NCI-H69 (cell line): ENCODE measurements at places on chromosomes 4 and X.

- DNase-seq: peak; percentile 33
Measured at GRCh38 chr4:112284166-112284565, 1.5 kb downstream of the TIFA start.

- no peak for DNase-seq
Measured at GRCh38 chr4:155777971-155778735, 19.3 kb downstream of the GUCY1B1 start.

GRCh38 chr4:13928214-13928613 is 300.7 kb upstream of the BOD1L1 start:
- no peak for DNase-seq

- no peak for DNase-seq
Measured at GRCh38 chr4:147340111-147340510, 140.8 kb upstream of the EDNRA start.

- DNase-seq: no peak
Measured at GRCh38 chrX:154540897-154541535, 5.6 kb downstream of the G6PD start.

- DNase-seq: no peak
Measured at GRCh38 chr4:152269448-152270191, 266.3 kb downstream of the FBXW7 start.

- DNase-seq: peak; percentile 70
Measured at GRCh38 chrX:40278340-40279090, 180.8 kb upstream of the BCOR start.
